Suppressor macrophage (primary cell): ENCODE measurements at places on chromosomes 7 and 10.
A peak's percentile ranks its signal among the peaks of the same experiment; 100 is the strongest.

DNA sequence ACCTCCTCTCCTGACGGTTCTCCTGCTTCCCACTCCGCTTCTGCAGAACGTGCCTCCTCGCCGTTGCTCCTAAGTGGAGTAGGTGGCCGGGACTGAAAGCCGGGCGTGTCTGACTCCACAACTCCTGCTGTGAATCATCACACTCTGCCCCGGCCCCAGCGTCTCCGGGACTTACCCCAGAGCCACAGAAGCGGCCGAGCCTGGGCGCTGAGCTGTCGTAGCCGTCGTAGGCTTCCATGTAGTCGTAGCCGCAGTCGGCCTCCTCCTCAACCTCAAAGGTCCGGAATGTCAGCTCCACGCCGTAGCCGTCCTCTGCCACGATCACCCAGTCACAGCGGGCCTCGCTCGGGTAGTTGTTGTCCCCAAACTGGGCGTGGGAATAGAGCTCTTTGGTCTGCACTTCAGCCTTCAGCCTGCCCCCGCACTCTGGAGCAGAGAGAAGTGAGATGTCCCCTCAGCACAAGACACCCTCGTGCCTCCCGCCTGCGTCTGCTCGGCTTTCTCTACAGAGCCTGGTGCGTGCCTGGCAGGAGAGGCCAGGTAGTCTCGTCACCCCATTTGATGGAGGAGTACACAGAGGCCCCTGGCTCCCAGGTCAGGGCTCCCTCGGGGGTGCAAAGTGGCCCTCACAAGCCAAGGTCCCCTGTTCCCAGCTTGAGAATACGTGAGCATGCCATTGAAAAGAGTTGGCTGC is 11.2 kb upstream of the OPALIN start:
- DNase-seq, result no peak

DNA sequence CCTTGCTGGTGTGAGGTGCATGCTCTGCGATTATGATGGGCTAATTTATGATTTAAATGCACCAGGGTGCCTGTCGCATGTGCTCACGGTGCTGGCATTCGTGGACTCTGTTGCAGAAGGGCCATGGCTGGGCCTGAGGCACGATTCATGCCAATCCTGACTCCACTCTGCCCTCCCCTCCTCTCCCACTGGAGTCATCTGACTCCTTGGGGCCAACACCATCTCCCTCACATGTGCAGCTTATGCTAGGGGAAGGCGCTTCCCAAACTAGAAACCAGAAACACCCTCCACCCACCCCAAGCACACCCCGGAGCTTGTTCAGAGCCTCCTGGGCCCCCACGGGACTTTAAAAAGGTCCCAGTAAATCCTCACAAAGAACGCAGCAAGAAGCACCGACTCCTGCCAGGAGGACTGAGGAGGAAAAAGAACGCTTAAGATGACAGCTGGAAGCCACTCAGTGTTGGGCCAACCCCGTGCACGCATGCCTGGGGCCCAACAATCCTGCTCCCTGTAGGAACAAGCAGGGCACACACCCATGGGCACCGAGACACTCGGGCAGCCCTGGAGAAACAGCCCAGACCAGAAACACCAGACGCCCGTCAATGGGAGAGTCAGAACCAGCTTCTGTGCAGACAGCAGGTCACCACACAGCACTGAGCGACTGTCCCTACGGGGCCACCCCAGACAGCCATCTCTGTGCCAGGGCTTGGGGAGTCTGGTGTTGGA is 14.1 kb downstream of the BRI3 start:
- no peak for DNase-seq

DNA sequence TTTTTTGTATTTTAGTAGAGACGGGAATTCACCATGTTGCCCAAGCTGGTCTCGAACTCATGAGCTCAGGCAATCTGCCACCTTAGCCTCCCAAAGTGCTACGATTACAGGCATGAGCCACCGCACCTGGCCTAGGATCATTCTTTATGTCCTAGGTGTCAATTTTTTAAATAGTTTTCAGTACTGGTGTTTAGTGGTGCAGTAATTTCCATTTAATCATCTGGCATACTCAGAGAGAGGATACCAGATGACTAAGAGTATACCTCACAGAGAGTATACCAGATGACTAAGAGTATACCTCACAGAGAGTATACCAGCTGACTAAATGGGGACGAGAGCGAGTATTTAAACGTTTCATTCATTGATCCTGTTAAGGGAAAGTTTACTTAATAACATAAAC is 37.3 kb upstream of the TMEM248 start:
- DNase-seq, result no peak

DNA sequence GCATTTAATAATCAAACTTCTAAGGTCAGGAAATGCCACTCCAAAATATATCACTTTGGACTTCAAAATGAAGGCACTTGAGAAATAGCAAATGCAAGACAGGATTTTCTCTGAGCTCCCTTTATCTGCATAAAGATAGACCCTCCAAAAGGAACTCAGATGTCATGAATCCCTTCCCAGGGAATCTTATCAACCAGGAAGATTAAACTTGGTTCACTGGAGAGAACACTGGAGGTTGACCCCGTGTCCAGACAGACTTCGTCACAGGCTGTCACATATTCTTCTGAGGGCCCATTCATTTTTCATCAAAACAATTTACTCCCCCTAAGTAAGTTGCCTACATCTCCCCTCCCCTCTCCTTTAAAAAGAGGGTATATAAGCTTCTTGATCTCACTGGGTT is 21.2 kb downstream of the IFIT3 start:
- no peak for DNase-seq

DNA sequence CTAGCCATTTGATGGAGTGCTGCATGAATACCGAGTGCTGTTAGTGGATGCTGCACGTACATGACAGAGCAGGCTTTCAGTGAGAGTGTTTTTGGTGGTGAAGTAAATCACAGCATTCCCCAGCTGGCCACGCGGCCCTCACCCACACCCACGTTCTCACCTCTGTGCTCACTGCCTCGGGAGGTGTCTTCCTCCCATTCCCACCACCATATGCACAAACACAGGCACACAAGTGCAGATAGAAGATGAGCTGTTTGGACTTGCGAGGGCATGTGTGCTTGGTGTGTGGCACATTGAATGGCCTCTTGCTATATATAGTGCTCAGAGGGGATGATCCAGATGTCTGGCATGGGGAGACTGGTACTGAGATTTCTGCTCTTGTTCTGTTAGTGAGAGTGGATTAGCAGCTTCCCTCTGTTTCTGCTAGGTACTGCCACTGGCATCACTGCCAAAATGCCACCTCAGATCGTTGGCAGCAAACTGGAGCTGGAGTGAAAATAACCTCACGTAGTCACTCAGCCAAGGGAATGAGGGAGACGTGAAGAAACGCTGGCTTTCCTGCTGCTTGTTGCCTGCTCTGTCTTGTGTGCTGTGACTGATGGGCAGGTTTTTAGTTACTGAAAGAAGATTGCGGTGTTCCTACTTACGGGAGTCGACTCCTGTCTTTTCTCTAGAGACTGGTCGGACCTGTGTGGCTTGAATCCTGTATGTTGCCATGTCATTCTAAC is 19.1 kb downstream of the DNAJB6 start:
- no peak for DNase-seq

DNA sequence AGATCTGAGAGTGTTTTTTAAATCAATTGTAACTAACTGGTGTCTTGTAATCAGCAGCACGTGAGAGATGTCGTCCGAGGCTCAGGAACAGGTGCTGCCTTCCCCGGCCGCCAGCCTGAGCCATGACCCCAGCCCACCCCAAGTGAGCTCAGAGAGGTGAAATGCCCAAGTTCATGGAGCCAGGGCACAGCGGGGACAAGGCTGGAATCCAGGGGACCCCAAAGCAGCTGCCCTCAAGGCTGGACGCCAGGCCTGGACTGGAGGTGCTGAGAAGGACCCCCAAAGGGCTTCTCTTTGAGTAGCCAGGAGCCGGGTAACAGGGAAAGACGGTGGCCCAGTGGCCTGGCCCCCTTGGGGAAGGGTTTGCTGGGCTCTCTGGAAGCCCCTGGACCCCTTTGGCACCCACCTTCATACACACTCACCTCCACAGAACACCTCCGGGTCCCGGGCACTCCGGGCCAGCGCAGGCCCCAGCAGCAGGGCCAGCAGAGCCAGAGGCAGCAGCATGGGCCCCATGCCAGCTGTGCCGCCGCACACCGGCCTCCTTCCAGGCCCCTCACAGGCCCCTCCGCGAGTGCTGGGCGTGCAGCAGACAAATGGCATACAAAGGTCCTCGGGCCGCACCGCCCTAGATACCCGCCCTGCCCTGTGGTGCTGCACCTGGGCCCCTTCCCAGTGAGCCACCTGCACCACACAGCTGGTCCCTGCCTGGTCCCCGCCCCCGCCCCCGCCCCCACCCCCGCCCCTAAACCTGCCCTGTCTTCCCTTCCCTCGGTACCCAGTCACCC is 24.0 kb upstream of the CNPY1 start:
- DNase-seq, result no peak

DNA sequence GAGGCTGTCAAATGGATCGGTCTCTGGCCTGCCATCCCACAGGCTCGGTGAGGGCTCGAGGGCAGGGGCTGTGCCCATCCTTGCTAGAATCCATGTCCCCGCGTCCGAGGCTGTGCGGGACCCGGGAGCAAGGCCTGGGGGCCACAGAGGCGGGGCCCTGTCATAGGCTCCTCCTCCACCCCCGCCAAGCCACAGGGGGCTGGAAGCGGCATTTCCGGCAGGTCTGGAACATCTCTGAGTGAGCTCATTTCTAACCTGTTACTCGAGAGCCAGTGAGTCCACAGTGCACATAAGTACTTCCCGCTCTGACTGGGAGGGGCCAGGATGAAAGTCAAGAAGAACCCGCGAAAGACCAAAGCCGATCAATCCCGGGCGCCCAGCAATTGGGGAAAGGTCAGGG is 57.6 kb downstream of the NKX6-2 start:
- no peak for DNase-seq

DNA sequence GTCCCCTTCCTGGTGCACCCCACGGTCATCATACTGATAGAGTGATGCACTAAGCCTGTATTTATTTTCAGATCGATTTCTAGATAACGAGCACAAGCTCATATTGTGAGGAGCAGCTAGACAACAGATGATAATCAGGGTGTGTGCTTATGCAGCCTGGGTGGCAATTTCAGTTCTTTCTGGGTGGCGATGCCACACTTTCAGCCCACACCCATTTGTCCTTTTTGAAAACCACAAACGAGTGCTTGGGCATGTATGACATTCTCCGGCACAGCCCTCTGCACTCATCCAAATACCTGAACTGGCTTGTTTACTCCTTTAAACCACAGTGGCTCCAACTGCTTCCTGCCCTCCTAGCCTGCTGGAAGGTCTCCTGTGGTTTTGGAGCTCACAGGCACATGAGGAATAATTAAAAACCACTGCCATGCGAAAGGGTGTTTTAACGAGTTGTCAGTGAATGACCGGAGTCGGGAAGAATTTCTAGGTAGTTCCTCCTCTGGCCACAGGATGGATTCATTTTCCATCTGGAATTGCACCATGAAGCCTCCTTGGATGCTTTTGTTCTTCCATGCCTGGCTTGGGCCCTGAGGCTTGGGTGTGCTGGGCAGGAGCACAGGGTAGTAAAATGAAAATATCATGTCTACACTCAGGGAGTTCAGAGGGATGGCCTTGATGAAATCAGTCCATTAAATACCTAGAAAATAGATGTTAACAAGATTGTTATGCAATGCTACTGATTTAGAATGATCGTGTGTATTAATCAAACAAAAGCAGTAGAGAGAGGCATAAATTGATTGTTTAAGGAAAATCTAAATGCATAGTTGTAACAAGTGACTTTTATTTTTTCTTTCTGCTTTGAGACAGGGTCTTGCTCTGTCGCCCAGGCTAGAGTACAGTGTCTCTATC is 52.4 kb upstream of the ITGB1 start:
- DNase-seq, result peak; percentile 13

DNA sequence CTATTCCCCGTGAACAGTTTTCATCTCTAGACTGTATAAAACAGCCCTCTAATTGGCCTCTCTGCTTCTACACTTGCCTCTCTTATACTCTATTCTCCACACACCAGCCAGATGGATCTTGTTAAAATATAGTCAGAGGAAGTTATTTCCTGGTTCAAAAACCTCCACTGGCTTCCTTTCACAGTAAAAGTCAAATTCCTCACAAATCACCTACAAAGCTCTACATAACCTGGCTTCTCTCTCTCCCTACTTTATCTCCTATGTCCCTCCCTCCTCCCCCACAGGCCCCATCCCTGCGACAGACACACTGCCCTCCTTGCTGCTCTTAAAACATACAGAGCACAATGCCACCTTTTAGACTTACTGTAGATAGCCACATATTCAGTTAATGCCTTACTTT is 60.1 kb downstream of the TPK1 start:
- DNase-seq, result no peak

DNA sequence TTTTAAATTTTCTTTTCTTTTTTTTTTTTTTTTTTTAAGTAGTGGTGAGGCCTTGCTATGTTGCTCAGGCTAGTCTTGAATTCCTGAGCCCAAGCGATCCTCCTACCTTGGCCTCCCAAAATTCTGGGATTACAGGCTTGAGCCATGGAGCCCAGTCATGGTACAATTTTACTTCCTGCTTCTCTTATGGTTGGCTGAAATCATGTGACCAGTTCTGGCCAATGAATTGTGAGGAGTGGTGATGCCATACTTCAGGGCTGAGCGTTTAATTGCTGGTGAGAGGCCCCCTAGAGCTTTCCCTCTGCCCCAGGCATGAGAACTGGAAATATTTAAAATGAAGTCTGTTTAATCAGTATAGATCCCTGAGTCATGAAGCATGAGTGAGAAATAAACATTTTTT is 22.2 kb upstream of the BAIAP2L1 start:
- peak; percentile 31 for DNase-seq

DNA sequence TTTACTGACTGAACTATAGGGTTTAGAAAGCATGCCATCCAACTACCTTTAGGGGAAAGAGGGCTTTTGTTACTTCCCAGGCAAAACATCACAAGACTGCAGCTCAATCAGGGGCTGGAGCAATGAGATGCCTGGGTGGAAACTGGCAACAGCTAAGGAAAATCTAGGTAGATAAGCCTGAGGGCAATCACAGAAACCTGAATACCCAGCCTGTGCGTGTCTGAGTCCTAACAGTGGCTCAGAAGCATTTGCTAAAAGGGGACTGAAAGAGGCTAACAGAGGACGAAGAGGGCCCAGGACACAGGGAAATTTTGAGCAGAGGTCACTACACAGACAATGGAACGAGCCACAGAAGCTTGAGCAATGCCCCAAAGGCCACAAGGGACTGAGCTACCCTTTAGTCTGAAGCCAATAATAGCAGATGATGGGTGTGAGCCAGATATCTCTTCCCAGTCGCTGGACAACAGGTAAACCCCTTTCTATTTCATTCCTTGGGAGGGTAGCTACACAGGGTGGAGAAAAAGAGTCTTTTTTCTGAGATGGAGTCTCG is 79.1 kb downstream of the ITGA8 start:
- no peak for DNase-seq

DNA sequence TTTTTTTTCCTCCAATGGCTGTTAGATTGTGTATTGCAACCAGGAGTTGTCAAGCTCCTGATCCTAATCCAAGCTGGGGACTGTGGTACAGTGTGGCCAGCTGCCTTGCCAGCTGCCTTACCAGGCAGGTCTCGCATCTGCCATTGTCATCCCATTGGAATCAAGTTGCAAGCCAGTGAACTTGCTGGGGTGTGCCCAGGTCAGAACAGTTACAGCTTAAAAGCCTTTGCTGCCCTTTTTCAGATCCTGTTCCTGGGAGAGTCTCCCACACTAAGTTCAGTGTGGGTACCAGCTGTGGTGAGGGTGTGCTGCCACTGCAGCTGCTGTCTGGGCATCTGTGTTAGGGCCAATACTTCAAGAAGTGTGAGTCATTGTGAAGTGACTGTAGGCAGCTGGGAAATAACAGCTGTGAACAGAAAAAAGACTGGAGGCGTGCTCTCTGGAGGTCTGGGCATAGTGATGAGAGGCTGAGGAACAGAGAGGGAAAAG is 72.8 kb downstream of the CCNY start:
- peak; percentile 79 for DNase-seq
